ENCODE measurements at places on chromosomes 4 and X. TPM values are rescaled to one million over a fixed set of nuclear protein-coding genes. Genes with fewer than 3 reads are reported as not detected.

Gene GABRA4
- 1.1 TPM for total RNA-seq

Gene TRO
- total RNA-seq = 3.3 TPM

Gene SUPT20HL2
- not detected for total RNA-seq

Gene SLC4A4
- total RNA-seq = not detected

- DNase-seq = no peak
Observed at GRCh38 chrX:56519642-56520041, 43.8 kb upstream of the UBQLN2 start.

DNA sequence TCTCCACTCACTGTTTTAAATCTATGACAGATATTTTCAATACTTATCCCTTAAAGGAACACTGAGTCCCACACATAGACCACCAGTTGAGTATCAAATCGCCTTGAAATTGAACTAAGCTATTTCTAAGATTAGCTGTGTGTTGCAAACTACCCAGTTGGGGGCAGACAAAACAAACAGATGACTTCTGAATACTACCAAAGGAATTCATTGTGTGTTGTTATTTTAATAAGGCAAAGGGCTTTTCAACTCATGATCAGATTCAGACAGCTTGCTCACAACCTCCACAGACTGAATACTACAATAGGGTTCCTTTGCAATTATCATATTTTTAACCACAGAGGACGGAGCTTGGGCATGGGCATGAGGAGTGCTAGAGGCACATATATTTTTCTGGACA lies 283.0 kb upstream of the GPC4 start:
- DNase-seq = no peak

DNA sequence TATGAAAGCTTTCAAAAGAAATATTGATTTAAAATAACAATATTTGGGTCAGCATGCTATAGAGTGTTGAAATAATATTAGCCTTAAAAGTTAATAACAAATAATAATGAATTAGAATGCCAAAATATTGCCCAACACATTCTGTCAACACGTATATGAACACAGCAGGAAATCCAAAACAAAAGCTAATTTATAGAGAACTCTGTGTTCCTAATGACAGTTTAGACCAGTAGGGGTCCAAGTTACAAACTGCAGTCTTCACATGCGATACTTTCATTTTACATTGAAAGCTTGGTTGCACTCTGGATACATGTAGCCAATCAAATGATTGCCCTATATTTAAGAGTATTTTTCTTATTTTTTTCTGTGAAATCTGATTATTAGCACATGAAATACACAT lies 274.4 kb downstream of the DCTD start:
- peak; percentile 44 for DNase-seq

GRCh38 chr4:88130544-88131305 lies 27.7 kb downstream of the ABCG2 start:
- no peak for DNase-seq

- no peak for DNase-seq
Observed at GRCh38 chr4:100165809-100166208, 24.5 kb downstream of the DDIT4L start.

DNA sequence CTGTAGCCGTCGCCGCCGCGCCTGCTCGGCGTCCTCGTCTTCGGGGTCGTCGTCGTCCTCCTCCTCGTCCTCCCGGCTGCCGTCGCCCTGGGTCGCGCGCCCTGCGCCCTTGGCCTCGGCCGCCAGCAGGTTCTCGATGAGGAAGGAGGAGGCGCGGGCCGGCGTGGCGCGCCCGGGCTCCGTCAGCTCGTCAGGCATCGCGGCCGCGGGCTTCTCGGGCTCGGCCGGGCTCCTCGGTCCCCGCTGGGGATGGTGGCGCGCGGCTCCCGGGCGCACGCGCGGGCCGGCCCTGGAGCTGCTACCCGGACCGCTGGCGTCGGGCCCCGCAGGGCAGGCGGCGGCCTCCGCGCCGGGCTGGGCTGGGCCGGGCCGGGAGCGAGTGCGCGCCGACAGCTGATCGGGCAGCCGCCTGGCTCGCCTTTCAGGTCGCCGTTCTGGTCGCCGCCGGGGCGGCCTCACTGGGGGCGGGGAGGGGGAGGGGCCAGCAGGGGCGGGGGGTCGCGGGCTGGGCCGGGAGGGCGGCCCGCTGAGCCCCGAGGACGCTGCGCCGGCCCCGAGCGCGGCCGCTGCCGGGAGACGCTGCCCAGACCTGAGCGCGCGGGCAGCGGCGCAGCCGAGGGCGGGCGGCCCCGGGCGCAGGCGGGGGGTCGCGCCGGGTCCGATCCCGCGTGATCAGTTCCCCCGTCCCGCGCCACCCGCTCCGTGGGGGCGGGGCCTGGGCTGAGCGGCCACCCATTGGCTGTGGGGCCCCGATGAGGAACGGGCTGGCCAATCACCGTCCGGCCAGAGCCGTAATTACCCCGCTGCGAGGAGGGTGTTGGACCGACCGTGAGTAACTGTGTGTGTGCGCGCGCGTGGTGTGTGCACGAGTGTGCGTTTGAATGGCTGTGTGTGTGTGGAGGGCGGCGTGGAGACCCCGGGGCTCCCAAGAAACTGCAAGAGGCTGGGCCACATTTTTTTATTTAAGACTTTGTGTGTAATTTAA lies at the start of gene HMX1:
Gene HMX1, minus strand, starts transcription at position 423 of the 985 bp plus-strand sequence. Its CDS starts 225 bp downstream, at position 198.
- DNase-seq = no peak

DNA sequence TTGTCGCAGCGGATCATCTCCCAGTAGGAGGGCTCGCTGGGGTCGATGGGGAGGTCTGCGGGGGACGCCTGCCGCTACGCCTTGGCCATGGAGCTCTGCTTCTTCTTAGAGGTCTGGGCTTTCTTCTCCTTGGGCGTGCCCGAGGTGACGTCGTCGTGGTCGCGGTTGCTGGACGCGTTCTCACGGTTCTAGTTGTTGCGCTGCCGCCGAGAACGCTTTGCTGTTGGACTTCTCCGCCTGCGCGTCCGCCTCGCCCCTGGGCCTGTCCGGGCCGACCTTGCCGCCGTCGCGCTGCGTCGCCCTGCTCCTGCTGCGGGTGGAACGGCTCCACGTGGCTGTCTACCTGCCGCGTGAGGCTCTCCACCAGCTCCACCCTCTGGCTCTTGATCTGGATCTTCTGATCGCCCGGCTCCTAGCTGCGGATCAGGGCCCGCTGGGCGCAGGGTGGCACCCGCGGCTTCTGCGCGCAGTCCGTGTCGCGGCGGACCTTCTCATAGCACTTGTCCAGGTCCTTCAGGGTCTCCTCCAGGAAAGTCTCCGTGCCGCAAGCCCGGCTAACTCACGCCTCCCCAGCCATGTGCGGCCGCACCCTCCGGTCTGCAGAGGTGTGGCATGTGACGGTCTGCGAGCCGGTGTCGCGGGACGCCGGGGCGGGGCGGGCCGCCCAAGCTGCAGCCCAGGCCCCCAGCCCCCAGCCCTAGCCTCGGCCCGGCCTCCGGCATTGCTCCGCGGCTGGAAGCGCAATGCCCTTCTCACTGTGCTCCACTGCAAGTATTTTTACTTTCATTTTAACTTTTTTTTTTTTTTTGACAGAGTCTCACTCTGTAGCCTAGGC lies 40.5 kb upstream of the OGT start:
- DNase-seq = no peak

DNA sequence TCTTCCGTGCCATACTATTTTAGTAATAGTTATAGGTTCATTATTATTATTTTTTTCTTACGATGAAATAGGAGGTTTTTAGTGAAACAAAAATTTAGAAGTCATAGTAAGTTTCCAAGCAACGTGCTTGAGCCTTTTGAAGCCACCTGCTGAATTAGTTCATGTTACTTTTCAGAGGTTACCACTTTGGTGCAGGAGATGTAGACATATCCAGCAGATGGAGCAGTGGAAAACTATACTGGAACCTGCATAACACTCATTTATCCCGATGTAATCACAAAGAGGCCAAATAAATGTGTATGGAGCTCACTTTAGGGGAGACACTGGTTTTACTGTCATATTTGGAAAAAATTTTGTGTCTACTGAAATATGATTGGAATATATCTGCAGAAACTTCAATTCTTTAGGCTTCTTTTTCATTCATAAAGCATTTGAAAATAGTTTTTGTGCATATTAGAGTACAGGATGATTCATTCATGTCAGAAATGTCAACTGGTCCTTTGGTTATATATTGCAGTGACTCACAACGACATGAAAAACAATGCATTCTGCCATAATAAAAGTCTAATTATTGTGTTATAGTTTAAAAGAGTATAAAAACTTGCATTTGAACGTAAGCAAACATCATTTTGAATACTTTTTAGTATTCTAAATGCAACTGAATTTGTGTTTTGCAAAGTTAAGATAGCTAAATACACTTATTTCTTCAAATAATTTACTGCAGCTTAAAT lies 2182.9 kb upstream of the TENM3 start:
- peak; percentile 31 for DNase-seq

DNA sequence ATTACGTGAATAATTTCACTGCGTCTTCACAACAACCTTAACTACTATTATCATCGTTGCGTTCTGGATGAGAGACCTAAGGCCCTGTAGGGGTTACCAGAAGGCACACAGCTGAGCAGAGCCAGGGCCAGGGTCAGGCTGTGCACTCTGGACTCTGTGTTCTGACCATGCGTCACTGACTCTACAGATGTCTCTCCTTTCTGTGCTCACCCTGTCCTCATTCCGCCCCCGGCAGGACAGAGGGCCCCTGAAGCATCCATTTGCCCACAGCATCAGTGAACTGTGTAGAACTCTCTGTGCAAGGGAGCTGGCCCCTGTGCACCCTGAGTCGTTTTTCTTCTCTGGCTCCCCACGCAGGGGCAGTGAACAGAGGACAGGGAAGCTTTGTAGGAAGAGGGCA lies 21.3 kb downstream of the GPKOW start:
- no peak for DNase-seq

- no peak for DNase-seq
Observed at GRCh38 chr4:77960367-77960766, 96.8 kb upstream of the FRAS1 start.

- DNase-seq = peak; percentile 55
Observed at GRCh38 chrX:8848911-8849310, 47.7 kb upstream of the FAM9A start.

DNA sequence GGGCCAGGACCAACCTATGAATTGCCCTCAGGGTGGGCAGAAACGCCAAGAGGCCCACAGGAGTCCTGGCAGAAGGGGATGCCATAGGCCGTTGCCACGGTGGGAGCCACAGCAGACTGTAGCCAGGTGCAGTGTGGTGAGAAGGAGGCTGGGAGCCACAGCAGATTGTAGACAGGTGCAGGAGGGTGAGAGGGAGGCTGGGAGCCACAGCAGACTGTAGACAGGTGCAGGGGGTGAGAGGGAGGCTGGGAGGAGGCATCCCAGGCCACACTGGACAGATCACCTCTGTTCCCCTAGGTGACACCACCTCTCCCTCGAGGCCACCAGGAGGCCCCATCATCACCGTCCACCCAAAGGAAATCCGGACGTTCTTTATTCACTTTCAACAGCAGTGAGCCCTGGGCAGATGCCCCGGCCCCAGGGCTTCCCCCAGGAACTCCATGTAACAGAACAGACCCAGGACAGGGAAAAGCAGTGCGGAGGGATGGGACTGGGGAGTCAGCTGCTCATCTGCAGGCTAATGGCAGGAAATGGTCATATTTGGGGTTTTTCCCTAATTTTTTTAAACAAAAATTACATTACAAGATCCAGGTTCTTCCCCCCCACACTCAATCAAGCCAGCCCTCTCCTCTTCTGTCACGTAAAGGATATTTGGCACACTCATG lies 19.5 kb upstream of the MRFAP1 start:
- DNase-seq = no peak

- no peak for DNase-seq
Observed at GRCh38 chr4:186806679-186807421, 83.2 kb upstream of the FAT1 start.

DNA sequence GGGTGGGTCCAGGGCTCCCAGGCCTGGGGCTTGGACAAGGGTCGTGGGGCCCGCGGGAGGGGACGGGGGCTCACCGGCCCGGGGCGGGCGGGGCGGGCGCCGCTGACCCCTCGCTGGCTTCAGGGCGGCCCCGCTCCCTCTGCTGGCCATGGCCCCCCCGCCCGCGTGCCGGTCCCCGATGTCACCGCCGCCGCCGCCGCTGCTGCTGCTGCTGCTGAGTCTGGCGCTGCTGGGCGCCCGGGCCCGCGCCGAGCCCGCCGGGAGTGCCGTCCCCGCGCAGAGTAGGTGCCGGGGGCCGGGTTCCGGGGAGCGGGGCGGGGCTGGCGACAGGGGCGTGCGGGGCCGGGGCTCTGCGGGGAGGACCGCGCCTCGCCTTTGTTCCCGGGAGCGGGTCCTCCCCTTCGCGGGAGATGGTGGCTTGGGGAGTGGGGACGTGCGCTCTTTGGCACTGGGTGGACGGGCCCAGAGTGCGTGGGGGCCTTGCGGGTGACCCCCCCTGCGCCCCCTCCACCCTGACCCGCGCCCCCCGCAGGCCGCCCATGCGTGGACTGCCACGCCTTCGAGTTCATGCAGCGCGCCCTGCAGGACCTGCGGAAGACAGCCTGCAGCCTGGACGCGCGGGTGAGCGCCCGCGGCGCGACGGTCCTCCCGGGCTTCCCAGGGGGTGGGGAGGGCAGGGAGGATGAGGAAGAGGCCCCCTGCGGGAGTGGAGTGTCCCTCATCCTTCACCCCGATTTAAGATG lies 16.8 kb upstream of the NAT8L start:
- DNase-seq = no peak

GRCh38 chr4:140267576-140267975 lies 105.9 kb upstream of the SCOC start:
- no peak for DNase-seq

Data from A172 (cell line).